HL-60 (cell line): ENCODE measurements at places on chromosomes 12 and 14.

DNA sequence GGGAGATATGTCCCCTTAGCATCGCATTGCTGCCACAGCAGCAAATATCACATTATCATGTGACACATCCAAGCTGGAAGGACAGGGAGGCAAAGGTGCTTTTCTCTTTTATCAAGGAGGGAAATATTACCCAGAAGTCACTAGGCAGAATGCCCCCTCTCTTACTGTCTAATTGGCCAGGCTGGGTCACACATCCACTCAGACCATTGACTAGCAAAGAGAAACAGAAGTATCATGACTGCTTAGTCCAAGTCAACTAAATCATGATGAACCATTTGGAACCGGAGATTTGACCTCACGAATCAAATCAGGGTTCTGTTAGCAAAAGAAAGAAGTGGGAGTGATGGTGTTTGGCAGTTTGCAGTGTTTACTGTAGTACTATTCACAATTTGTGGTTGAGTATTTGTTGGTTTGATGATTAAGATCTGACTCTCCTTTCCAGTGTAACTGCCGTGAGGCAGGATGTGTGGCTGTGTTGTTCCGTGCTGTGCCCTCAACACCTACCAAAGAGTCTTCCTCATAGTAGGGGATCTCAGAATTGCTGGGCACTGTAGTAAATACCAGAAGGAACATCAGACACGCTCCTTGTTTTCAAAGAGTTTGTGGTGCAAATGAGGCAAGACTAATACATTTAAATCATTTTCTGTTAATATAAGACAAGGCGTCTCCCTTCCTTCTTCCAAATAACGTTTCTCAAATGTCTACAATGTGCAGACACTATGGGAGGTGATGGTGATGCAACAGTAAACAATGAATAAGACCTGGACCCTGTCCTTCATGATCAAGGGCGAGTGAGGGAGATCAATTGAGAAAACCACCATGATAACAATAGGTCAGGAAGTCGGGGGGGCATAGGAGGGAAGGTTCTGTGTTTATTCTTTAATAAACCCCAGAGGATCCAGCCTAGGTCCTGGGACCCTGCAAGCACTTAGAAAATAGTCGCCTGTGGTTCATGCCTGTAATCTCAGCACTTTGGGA is 194.4 kb upstream of the CRY1 start:
- DNase-seq, result no peak

DNA sequence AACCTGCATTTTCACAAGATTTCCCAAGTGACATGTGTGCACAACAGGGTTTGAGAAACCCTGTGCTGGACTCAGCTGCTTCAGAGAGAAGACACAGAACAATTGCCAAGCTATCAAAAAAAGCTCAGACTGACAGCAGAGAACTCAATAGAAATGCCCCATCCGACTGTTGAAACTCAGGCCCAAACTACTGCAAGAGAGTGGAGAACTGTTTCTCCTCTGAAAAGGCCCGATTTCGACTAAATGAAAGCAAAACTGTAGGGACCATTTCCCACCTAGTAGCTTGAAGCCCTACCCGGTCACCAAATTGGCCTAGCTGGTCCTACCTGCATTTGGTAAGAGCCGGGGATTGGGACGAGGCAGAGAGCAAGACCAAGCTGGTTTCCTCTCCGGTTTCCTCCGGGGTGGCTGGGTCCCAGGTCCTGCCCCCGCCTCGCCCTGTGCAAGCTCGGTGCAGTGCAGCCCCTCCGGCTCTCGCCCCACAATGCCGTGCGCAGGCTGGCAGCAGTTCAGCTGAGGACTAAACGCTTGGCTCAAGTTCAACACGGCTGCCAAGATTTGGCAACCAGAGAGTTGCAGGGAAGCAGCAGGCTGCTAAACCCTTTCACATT is 1180.6 kb downstream of the VRK1 start:
- DNase-seq, result no peak

DNA sequence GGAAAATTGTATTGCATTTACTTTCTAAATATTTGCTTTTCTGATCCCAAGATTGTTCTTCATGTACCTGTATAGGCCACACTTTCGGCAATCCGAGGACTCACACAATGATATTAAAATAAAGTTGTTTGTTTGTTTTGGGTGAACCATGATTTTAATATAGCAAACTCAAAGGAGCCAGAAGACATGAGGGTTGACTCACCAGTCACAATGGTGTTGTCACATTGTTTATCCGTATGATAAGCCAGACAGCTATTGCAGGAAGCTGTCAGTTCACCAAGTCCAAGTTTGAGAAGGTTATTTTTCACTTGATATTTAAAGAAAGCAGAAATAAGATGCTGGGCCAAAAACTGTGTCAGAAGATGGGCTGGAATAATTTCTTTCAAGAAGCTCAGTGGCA is 67.1 kb upstream of the CPM start:
- no peak for DNase-seq

DNA sequence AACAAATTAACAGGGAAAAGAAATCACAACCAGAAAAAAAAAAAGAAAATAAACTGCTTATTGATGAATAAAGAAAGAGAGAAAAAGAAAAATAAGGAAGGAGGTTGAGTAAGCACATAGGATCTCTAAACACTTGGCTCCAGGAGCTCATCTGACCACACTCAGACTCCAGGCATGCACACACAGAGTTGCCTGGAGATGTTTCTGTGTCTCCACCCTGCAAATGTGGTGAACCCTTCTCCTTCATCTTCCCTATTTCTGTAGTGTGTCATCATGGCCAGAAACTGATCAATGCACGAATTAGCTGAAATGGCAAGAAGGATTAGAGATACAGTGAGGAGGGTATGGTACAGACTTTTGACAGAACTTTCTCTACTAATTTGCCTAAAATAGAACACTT is 20.2 kb downstream of the OR4N2 start:
- DNase-seq, result no peak

DNA sequence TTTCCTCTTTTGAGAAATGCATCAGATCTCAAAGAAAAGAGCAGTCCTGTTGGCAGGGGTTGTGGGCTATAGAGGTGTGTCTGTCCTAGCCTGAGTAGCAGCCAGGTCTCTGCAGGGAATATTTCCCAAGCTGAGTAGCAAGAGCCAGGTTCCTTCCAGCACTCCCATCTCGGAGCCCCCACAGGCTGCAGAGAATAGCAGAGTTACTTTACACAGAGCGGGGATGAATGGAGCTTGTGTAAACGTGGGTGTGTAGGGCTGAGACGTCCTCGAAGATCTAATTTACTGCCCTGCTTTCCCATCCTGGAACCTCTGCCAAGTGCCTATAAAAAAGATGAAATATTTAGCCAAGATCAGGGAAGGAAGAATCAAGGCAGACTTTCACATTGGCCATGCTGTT is 156.6 kb downstream of the TSPAN9 start:
- DNase-seq, result no peak

DNA sequence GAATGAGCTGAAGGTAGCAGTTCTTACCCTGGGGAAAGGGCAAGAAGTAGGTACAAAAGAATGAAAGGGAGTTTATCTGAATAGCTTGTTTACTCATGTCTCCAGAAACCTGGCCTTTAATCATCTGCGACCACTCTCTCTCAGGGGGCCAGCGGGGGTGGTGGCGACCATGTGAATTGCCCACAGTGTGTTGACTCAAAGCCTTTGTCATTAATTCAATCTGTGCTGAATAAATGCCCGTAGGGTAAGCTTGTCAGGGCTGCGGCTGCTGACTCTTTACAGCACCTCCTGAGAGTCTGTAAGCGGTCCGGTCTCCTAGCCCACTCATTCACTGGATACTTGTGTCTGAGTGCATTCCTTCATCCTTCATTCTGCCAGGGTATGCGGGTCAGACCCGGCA is 874.4 kb downstream of the SLC6A15 start:
- no peak for DNase-seq

DNA sequence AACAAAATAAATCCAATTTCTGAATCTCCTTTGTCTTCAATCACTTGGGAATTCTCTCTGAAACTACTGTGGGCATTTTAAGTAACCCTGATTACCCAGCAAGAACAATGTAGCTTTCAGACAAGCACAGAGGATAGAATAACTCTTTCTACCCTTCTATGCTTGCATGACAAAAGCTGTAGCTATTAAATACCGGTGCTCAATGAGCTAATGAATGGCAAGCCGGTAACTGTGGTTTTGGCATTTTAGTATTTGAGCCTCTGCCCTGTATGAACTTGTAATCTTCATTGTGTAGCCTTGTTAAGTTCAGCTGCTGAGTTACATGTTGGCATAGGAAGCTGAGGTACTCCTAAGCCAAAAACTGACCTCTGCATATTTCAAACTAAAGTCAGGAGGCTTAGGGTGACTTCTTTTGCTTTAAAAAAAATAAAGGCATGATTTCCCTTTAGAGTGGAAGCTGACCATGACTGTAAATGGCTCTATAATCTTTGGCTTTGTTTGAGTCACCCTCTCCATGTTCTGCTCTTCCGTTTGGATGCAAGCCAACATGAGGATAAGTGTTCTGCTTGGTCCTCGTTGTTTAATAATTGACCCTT is 171.0 kb upstream of the HIF1A start:
- DNase-seq, result no peak

DNA sequence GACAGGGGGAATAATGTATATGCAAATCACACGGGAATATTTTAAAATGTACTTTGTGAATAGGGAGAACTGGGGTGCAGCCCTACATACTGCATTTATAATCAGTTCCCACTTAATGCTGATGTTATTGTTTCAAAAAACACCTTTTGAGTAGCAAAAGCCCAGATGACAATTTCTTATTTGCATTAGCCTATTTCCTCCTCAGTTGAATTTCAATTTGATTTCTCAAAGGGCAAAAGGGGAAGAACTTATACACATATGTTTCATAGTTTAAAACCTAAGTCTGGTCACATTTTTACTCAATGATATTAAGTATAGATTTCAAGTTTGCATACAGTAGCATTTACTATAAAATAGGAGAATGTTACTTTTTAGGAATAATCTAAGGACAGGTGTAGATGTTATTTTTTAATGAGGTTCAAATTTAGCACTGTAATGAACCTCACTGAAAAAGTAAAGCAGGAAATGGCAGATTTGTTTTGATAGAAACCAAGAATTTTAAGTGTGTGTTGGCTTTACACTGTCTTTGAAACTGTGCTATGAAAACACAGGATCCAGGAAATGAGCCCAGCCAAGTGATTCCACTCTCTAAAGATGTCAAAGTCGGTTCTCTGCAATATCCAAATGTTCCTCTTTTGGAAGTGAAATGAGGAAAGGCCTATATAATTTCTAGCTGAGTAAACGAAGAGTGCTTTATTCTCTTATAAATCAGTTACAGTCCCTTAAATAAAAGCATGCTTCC is 367.4 kb downstream of the BTG1 start:
- no peak for DNase-seq

- no peak for DNase-seq
These were observed 373.1 kb downstream of the LRIG3 start for GRCh38 chr12:58547217-58547616.

GRCh38 chr12:11621797-11622423 is 27.6 kb upstream of the ETV6 start:
- no peak for DNase-seq

DNA sequence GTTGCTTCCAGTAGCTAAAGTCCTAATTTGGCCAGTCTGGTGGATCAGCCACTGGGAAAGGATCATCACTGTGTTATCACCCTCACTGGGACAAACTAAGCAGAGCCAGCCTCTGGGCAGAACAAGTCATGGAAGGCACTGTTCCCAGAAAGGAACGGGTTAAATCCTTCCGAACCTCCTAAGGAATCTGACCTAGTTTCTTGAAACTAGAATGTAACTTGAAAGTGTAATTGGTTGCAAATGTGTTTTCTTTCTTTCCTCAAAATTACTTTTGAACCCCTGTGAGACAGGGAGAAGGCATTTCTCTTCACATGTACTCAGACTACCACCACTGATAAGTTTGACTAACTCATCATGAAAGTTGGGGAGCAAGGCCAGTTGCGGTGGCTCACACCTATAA is 18.7 kb upstream of the KICS2 start:
- DNase-seq, result no peak

DNA sequence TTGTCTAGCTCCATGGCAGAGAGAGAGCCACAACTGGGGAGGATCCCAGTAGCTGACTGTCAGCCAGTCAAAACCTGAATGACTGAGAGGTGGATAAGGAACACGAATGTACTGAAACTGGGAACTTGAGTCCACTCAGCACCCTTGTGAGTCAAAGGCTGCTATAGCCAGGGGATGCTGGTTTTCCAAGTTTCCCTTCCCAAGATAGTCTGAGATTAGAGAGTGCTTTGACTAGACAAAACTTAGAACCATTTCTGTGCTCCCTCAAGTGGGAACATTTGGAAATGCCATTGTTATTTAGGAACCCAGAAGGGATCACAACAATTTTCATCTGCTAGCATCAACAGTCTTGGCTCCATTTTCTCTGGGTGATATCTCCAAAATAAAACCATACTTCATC is 4.0 kb downstream of the PRKAG1 start:
- DNase-seq, result no peak

DNA sequence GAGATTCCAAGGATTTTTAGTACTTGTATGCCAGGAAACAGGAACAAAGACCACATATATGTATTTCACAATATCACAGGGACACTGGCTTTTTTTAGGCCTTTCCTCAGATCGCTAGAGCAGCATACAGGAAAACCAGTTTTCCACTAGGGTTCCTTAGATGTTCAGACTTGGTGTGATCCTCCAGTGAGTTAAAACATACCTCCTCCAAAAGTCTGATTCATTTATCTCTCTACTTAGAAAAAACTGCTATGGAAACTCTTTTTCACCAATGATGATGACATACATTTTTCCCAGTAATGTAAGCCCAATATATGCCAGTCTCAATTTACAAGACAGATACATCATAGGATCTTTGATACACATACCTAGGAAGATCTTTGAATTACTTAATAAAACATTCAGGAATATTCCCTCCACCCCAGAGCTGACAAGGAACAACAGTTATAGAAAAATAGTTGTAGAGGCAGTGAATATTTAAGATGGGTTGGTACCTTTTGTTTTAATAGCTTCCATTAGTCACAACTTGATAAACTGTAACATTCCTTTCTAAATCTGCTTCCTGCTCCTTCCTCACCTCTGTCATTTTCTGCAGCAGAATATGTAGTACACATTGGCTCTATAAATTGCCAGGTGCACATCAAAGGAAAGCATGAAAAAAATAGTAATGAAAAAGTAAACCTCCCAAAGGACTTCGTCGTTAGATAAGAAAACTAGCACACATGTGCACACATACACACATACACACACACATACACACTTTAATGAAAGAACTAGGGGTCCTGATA is 27.5 kb downstream of the BCAT1 start:
- no peak for DNase-seq

GRCh38 chr12:50302686-50303085 is 19.4 kb upstream of the LIMA1 start:
- no peak for DNase-seq

GRCh38 chr12:12278899-12279298 is 12.1 kb upstream of the LRP6 start:
- no peak for DNase-seq

- DNase-seq, result no peak
These were observed 38.0 kb downstream of the TMEM120B start for GRCh38 chr12:121750507-121750955.
